ENCODE measurements at places on chromosomes 7 and 10.

- DNase-seq = no peak
Observed at GRCh38 chr7:15560968-15561367, 847 bp downstream of the AGMO start.

- DNase-seq = no peak
Observed at GRCh38 chr7:96327429-96327828, 5.5 kb upstream of the SLC25A13 start.

DNA sequence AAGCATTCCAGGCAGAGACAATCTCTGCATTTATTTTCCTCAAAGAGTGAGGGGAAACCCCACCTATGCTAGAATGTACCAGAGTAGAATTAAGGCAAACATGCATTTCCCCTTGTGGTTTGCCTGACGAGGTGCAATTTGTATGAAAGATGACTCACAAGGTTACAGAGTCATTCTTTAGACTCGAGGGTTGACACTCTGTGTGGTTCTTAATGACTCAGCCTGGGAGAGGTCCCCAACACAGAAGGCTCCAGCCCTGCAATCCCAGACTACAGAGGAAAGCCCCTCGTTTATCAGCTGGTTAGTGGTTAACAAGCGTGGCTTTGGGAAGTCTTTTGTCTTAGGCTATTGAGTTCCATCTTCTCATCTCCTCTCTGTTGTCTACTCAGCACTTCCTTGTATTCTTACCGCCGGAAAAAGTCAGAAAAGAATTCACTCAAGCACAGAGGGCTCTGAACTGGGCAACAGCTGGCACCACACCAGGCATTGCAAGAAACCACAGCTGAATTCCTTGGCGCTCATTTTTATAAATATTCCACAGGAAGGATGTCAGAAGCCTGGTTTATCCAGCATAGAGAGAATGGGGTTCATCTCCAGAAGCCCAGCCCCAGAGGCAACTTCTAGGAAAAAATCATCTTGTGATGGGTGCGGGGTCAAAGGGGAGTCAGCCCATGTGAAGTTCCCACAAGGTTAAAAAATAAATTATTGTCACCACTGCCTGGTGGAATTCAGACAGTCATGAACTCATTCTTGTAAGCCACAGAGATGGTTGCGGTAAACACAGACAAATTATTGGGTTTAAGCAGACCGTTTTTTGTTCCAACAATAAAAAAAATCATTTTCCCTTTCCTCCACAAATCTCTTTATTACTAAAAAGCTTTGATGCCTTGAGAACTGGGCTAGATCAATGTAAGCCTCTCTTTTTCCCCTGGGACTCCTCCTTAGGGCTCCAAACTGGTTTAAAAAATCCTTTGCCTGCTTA lies 24.5 kb upstream of the SVIL start:
- peak; percentile 31 for DNase-seq

- DNase-seq = no peak
Observed at GRCh38 chr7:1124164-1124563, 35.8 kb downstream of the ZFAND2A start.

GRCh38 chr10:50917486-50917885 lies 32.1 kb upstream of the A1CF start:
- no peak for DNase-seq

DNA sequence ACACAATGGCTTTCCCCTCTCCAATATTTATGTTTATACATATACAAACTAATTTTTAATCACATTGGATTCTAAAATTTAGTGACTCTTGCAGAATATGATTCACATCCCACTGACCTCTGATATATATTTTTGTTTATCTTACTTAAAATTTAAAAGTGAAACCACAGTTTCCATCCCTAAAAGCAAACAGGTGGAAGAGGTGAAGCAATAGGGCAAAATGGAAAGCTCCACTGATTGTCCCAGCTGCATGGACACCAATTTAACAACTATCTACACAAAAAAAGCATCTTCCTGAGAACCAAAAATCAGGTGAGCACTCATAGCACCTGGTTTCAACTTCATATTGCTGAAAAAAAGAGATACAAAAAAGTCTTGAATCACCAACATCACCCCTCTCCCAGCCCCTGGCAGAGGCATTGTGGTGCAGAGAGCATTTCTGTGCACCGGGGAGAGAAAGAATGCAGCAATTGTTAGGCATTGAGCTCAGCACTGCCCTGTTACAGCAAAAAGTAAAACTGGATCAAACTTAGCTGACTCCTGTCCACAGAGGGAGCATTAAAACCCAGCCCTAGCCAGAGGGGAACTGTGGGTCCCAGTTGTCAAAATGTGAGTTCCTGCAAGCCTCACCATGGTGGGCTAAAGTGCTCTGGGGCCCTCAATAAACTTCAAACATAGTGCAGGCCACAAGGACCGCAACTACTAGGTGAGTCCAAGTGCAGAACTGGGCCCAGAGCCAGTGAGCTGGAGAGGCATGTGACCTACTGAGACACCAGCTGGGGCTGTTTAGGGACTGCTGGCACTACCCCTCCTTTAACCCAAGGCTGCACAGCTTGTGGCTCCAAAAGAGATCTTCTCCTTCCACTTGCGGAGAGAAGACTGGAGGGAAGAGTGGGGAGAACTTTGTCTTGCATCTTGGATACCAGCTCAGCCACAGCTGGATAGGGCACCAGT lies 92.1 kb downstream of the SIRT1 start:
- no peak for DNase-seq

GRCh38 chr7:101175664-101176063 lies 4.4 kb downstream of the NAT16 start:
- DNase-seq = no peak

DNA sequence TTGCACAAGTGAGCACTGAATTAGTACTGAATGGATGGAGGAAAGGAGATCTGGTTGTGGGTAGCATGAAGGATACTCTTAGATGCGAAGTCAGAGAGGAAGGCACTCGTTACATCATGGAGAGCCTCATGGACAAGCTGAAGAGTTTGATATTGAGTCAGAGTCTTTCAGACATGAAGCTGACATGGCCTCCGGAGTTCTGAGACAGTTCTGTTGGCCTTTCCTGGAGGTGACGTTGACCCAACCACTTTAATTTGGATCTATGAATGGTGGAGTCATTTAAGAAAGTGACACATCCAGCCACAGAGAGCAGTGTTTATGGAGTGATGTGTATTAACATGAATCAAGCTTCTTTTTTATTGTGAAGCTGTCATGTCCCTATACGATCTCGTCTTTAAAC lies 286.3 kb upstream of the CDC14C start:
- no peak for DNase-seq

DNA sequence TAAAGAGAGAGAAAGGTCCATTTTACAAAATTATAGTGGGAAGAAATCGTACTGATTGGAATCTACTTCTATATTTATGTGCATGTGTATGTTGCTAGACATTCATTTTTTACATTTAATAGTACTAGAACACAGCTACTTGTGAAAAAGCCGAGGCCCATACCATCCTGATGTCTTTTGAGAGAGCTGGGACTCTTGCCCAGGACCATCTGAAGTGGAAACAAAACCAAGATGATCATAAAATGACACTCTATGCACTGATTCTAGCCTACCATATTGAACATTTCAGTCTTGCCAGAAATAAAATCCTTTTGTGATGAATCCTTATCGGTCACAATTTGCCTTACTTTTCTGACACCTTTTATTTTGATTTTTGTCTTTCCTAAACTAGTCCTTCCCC lies 640.0 kb downstream of the KCNMA1 start:
- DNase-seq = no peak

DNA sequence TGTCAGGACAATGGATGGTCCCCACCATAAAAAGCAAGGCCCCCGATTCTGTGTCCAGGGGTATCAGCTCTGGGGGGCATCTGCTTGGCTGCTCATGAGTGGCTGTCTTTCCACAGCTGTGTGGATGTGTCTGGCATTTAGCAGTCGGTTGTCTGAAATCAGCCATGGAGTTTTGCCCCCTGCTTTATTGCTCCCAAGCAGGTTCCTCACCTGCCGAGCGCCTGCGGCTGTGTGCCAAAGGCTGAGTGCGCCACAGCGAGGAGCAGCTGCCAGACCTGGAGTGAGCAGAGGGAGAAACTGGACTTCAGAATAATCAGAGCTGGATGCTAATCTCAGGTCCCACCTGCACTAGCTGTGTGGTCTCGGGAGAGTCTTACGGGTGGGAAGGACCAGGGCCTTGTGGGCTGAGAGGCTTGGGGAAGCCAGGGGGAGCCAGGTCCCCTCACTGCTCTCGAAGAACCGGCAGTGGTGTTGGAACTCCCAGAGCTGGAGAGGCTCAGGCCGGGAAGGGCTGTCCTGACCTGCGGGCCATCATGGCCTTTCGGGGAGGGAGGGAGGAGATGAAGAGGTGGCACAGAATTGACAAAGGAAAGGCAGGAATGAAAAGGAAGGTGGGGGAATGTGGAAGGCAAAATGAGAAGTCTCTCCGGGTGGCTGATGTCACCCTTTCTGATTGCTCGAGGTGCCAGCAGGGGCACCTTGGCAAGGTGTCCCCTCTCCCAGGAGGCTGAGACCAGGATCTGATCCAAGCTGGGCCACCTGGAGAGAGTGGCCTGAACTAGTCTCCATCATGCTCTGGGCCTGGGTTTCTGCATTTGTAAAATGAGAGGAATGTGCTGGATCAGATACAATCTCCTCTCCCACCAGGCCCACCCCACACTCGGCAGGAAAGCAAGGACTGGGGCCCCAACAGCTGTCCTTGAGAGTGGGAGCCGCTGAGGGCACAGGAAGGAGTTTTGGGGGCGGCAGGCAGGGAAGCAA lies 30.2 kb upstream of the LEP start:
- DNase-seq = no peak

DNA sequence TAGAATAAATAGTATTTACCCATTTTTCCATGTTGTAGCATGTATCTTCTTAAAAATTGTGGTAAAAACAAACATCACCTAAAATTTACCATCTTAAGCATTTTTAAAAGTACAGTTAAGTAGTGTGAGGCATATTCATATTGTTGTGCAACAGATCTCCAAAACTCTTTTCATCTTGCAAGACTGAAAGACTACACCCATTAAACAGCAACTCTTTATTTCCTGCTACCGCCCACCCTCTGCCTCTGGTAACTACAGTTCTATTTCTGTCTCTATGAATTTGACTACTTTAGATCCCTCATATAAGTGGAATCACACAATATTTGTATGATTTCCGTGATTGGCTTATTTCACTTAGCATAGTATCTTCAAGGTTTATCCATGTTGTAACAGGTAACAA lies 40.0 kb upstream of the AGBL3 start:
- DNase-seq = no peak

GRCh38 chr7:2706685-2707126 lies 18.7 kb downstream of the AMZ1 start:
- no peak for DNase-seq

DNA sequence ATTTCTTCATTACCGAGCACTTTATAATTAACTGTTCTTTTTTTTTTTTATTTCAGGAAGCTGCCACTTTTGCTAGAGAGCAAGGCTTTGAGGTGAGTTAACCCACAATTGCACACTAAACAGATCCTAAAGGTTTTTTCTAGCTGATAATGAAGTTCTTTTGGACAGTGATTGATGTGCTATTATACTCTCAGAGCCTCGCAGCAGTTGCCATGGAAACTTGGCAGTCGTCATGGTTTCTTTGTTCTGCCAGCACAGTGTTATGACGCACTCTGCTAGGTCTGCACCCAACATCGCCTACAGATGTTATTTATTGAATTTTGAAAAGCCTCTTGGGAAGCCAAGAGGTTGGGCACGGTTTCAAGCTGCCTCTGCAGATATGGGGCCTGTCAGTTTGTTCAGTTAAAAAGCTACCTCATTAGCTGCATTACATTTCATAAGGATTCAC lies 237.2 kb upstream of the KAT6B start:
- peak; percentile 51 for DNase-seq

DNA sequence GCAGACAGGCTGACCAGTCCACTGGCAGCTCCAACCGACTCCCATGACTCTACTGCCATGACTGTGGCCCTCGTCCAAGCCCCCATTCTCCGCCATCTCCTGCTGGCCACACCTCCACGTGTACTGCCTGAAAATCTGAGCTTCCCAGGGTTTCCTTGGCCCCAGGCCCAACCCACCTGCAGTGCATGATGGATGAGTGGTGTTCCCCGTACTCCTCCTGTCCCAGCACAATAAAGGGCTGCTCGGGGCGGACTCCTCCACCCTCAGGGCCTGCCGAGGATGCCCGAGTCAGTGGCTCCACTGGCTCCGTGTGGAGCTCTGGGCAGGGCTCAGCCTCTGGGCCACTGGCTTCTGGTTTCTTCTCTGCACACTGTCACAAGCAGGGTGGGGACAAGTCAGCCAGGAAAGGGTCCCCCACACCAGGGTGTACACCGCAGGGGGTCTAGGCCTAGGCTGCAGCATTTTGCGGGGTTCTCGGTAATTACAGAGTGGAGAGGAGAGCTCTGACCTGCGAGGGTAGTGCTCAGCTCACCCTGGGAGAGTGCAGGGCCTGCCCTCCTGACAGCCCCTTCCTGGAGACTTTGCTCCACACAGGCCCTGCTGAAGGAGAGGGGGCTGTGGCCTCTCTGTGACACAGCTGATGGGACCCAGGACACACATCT lies 15.2 kb downstream of the WDR91 start:
- no peak for DNase-seq

- DNase-seq = no peak
Observed at GRCh38 chr7:53993224-53993623, 549.0 kb upstream of the VSTM2A start.

DNA sequence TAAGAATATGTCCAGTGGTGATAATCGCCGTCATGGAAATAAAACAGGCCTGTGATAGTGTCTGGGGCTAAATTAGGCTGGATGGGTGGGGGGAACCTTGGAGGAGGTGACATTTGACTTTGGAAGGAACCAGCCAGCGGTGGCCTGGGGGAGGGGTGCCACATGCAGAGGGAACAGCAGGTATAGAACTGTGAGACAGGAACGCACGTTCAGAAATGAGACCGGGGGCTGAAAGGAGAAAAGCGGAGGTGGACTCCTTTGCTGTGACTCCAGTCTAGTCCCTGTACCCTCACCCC lies 2.6 kb upstream of the CYP26A1 start:
- no peak for DNase-seq

DNA sequence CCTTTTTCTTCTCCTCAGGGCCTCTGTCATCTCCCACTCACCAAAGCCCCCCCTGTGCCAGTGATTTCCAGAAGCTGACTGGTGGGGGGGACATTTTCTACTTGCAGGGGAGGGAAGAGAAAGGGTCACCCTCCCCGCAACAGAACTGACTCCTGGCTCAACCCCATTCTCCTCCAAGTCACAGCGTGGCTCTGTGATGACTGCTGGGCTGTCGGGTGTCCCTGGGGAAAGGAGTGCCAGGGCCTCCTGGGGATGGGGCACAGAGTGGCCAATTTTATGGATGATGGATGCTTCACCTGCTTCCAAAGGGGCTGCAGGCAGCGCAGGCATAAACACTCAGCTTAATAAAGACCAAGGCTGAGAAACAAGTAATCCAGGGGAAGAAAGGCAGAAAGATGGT lies 523.0 kb downstream of the PTPRN2 start:
- DNase-seq = no peak
